NCI-H82 (cell line): ENCODE measurements at places on chromosomes 5 and 9.

DNA sequence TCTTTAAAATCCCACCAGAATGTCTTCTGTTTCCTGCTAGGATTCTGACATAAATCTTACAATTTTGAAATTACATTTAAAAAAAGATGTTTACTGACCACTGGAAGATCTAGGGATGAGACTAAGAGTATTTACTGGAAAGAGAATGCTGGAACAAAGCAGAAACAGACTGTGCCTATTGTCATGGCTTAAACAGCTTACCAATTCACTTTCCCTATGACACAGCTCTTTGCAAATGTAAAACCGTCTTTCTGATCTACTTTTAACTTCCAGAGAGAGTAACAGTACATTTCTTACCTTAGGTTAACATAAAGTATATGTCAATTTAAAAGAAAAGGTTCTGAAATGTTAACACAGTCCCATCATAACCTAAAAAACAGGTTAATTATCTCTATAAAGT, 10.7 kb downstream of the GIN1 start:
- no peak for DNase-seq

GRCh38 chr5:6026766-6027406, 351.5 kb downstream of the MED10 start:
- DNase-seq = no peak

- DNase-seq = no peak
Measured at GRCh38 chr5:107321906-107322305, 348.8 kb downstream of the EFNA5 start.

DNA sequence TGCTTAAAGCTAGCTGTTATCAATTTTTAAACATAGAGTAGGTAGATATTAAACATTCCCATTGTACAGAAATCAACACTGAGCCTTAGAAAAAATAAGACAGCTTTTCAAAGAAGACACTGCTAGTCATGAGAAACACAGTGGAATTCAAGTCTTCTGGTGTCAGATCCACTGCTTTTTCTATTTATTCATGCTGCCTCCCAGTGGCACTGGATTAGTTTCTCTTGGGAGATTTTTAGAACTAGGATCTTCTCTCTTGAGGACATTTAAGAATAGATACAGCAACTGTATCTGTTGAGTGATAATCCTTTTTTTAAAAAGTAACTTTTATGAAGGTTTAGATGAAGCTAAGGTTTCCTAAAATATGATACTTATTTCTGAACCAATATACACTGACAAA, 1635.4 kb upstream of the C9orf72 start:
- peak; percentile 2 for DNase-seq

DNA sequence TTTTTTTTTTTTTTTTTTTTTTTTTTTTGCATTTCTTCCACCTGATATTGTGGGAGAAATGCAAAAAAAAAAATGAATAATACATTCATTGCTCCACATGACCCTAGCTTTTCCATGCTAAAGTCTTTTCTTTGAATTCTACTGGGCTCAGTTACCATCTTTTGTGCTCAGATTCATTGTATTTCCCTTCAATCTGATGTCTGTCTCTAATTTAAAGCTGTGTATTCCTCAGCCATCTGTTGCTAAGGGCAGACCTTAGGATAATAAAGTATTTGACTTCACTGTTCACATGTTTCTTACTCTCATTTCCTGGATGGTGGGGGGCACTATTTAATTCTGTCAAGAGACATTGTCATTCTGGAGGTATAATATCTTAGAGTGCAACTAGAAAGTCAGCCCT, 123.5 kb downstream of the FGF10 start:
- DNase-seq = no peak

GRCh38 chr5:39057734-39058133, 16.5 kb downstream of the RICTOR start:
- DNase-seq = no peak

DNA sequence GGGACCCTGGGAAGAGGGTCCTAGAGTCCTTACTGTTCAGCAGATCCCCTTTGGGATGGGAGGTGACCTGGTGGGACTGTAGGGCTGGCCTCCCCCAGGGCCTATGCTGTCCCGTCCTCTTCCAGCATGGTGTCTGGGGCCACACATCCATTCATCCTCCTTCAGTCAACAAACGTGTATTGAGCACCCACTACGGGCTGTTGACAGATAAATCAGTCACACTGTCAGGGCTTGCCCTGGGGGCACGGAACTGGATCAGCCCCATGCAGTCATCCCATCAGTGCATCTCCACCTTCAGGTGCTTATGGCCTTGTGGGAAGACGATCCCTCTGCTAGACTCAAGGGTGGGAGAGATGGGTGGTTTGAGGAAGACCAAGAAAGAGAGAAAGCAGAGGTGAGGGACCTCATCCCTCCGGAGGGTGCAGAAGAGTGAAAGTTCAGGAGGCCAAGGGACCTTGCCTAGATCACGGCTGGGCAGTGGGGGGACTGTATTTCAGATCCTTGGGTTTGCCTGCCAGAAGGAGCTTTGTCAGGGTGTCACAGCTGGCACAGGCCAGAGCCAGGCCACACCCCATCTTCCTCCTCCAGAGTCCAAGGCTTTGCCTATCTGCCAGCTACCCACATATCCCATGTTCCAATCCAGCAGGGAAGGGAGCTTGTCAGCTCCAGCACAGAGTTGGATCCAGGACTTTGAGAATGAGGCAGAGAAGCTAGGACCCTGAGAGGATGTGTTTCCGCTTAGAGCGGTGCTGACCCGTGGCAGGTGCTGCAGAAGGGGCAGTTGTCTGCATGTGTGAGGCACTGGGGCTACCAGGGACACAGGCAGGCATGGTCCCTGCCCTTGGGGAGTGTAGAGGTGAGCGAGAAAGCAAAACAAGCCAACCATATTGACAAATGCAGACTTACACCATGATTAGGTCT, 30.5 kb downstream of the COL27A1 start:
- DNase-seq = no peak

- no peak for DNase-seq
Measured at GRCh38 chr9:116075191-116075590, 78.4 kb upstream of the PAPPA start.

GRCh38 chr9:113682297-113682771, 193.8 kb upstream of the ZNF618 start:
- DNase-seq = peak; percentile 81

GRCh38 chr9:135971111-135971766, 10.1 kb upstream of the UBAC1 start:
- no peak for DNase-seq

DNA sequence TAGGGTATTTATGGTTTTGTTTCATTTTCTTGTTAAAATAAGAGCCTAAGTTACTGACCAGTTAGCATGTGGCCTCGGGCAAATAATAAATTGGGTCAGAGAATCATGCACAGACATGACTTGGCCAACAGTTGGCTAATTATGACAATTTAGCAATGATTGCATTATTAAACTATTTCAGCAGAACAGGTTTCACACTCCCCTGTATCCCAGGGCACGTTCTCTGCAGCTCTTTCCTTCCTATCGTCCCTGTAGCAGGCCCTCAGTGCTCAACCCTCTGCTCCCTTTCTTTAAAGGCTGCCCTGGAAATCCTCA, 167.9 kb downstream of the TSSK1B start:
- DNase-seq = no peak

GRCh38 chr5:172703952-172704351, 62.9 kb downstream of the NEURL1B start:
- DNase-seq = no peak

- DNase-seq = no peak
Measured at GRCh38 chr5:152260940-152261339, 144.1 kb downstream of the NMUR2 start.

DNA sequence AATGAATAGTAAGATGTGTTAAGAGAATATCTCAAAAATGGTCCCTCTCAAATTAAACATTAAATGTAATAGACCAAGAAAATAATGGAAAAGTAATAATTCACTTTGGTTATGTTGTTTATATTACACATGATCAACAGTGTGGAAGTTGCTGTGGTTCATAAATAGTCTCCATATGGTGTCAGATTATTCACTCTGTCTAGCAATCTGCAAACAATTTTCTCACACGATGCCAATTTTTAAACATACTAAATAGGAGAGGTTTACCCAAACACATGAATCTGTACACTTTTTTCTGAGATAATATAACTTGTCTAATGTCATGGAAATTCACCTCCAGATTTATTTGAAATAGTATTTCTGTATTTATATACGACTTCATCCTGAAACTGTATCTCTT, 217.4 kb upstream of the FBXL7 start:
- DNase-seq = no peak

- DNase-seq = peak; percentile 96
Measured at GRCh38 chr9:37667706-37668105, 17.0 kb downstream of the FRMPD1 start.

DNA sequence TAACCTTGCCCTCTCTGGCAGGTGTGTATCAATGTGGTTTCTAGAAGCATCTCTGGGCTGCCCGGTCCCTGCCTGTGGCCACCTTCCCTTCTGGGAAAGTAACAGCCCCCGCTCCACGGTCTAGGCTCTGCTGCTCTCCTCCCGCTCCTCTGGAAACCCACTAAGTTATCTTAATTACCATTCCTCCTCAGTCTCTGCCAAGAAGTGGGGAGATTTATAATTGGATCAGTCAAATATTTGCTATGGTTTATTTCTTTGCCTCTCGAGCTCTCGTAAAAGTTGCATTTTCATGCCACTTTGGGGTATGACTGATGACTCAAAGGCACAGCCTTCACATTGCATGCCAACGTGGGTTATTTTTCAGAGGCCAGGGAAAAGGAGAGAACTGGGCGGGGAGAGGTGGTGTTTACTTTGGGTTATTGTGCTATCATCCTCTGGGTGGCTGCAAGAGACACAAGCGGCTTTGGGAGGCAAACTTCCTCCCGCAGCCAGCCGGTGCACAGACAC, 205.3 kb upstream of the WWC1 start:
- DNase-seq = peak; percentile 74

DNA sequence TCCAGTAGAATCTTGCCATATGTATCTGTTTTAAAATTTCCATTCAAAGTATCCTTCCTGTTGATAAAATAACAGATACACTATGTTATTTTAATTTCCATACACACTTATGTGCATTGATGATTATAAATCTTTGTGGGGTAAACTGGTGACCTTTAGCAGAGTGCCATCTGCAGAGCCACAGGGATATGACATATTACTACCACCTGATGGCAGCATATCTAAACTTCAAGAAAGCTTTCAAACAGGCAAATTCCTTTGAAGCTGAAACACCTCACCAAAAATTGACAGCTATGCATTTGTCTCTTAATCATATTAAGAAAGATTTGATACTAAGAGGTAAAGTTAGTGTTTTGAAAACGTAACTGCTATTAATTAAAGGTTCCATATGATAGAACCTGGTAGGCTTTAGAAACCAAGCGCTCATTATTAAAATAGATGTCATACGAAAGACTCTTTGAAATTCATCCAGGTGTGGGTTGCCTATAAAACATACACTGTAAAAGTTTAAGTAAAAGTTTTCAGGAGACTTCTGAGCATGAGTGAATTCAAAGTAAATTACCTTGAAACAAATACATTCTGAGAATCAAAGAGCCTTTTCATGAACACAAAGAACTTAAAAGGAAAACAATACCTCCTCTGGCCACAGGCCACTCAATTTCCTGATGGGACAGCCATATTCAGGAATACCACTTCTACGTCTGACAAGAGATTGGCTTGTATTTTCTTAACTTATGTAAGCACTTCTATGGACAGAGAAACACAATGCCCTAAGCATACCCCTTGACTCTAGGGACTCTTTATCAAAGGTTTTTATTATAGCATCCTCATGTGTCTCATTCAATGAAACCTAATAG, 93.3 kb downstream of the KIAA0825 start:
- peak; percentile 61 for DNase-seq

- no peak for DNase-seq
Measured at GRCh38 chr5:181241393-181241975, 2.2 kb downstream of the RACK1 start.

- no peak for DNase-seq
Measured at GRCh38 chr5:103473725-103474124, 88.9 kb downstream of the NUDT12 start.

DNA sequence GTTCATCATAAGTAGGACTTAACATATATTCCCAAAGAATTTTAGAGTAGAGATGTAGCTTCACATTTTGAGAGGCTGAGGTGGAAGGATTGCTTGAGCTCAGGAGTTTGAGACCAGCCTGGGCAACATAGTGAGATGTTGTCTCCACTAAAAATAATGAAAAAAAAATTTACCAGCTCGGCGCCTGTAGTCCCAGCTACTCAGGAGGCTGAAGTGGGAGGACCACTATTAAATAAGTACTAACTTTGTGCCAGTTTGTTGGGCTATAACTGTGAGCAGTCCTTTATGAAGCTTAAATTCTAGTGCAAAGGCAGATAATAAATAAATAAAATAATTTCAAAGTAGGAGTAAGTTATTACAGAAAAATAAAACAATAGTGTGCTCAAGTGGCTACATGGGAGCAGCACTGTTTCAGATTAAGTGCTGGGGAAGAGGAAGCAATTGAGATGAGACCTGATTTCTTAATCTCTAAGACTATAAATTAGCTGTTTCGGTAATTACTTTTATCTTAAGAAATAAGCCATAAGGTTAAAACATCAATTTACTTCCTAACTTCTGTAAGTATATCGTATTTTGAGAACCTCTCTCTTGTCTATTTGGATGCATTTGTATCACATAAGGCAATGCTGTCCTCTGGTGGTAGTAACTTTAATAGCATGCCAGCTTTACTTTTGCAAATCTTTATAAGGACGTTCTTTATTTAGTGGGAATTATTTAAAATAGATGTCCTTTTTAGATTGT, 98.9 kb downstream of the CSNK1G3 start:
- DNase-seq = peak; percentile 68

GRCh38 chr5:73673161-73673591, 47.2 kb downstream of the ARHGEF28 start:
- no peak for DNase-seq

GRCh38 chr5:177487975-177488374, 9.4 kb downstream of the PDLIM7 start:
- no peak for DNase-seq

DNA sequence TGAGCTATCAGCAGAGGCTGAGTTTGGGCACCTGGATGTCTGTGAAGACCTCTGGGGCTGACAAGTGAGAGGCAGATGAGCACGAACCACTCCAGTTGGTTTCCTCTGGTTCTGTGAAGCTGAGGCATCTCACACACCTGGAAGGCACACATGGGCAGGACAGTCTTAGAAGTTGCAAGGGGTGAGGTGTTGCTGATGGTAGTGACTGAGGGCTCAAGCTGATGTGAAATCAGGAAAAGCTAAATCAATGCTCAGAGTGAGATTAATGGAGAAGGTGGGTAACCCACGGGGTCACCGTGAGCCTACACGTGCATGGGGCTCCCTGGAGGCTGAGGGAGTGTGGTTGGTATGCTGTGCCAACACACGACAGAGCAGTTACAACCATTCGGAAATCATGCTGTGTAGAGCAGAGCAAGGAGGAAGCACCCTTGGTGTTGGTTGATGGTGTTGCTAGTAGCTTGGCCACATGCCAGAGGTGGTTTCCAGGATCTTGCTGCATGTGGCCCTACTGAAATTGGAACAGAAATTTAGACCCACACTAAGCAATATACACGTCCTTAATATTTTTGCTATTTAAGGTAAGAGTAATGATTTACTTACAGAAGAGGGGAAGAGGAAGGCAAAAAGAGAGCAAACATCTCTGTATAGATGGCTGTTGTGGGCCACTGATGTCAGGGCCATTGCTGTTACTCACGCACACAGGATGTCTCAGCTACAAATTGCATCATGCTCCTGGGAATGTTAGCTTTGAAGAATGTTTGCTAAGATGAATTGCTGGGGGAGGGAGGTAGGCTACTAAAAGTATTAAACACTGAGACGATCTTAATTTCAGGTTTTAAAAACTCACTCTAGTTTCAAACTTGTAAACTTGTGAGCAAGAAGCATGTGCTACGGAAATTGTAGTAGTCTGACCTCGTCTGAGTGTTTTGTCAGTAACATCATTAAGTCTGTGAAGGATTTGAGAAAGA, 170.5 kb downstream of the ARHGEF28 start:
- DNase-seq = no peak
